ENCODE measurements at places on chromosomes 1 and 21. TPM values are rescaled to one million over a fixed set of nuclear protein-coding genes. Genes with fewer than 3 reads are reported as not detected.

RBP7 gene
- not detected for total RNA-seq

PADI3 gene
- total RNA-seq: not detected

RAD54L gene
- total RNA-seq: 49.7 TPM

ATP1A4 gene
- total RNA-seq: not detected

SLAMF9 gene
- total RNA-seq: not detected

Data from activated T-helper 1 cell treated with anti-CD3 and anti-CD28 coated beads, Interleukin-12 subunit alpha, Interleukin-12 subunit beta, Interleukin-2, Interleukin-4 antibody, amounts not matched to agents 30 ng/mL and 10 ng/mL and 1 ng/mL, durations not matched to agents 14 hours and 24 hours and 36 hours (primary cell).